ENCODE measurements at places on chromosomes 11 and 22. TPM values are rescaled to one million over a fixed set of nuclear protein-coding genes. Genes with fewer than 3 reads are reported as not detected.

DNA sequence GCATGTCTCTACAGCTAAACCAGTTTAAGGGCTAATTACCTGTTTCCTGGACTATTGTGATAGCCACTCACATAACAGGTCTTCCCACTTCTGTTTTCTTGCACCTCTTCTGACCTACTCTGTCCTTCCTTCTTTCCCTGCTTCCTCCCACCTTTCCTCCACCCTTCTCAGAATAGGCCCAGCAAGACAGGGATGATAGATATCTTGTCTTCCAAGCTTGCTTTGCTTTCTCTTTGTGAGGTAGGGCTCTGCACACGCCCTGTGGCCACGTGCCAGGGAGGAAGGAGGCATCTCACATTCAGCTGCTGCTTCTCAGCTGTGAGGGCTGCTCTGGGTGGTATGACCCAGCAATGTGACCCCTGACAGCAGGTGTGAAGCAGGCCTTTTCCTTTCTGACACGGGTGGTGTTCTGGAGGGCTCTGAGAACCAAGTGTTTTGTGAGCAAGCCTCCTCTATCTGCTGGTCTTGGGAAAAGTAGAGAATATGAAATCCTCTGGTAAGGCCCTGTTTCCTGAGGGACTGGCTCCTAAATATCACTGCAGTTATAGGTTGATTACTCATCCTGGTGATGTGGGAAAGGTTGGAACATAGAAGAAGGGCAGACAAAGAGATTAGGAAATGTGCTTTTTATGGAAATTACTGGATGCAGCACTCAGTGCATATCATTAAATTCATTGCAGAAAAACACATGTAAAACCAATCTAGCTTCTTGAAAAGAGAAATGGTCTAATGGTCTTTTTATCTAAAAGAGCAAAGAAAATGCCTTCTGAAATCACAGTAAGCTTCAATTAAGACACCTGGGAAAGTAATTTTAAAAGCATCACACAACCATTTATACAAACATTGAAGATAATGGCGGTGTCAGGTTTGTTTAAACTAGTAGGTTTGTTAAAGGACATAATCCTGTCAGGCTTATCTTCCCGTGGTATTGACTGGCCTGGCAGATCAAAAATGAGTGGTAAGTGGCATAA lies 8.5 kb downstream of the AMOTL1 start:
- no peaks in the 10 kb centered on the region for H3K36me3 ChIP-seq
- H3K27me3 ChIP-seq = no peaks in the 10 kb centered on the region
- H3K4me3 ChIP-seq = no peak overlapping the region
- H3K27ac ChIP-seq = peak overlapping the region; percentile 26
- peak; percentile 49 for DNase-seq

DNA sequence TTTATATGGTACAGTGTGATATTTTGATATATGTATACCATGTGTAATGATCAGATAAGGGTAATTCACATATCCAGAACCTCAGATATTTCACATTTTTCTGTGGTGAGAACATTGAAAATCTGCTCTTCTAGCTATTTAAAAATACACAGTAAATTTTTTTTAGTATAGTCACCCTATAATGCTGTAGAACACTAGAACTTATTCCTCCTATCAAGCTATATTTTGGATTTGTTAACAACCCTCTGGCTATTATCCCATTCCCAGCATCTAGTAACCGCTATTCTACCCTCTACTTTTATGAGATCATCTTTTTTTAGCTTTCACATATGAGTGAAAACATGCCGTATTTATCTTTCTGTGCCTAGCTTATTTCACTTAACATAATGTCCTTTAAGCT lies 65.5 kb upstream of the SYT9 start:
- H3K36me3 ChIP-seq = no peaks in the 10 kb centered on the region
- DNase-seq = no peak
- H3K27ac ChIP-seq = no peak overlapping the region
- H3K4me1 ChIP-seq = no peaks in the 10 kb centered on the region

GRCh38 chr22:29964776-29965175 lies 81.8 kb downstream of the MTMR3 start:
- H3K27ac ChIP-seq = no peak overlapping the region
- peaks cover 10% of the 10 kb centered on the region for H3K36me3 ChIP-seq
- DNase-seq = no peak
- H3K4me3 ChIP-seq = no peak overlapping the region
- no peaks in the 10 kb centered on the region for H3K4me1 ChIP-seq

GDPD4 gene
- not detected for polyA plus RNA-seq

DNA sequence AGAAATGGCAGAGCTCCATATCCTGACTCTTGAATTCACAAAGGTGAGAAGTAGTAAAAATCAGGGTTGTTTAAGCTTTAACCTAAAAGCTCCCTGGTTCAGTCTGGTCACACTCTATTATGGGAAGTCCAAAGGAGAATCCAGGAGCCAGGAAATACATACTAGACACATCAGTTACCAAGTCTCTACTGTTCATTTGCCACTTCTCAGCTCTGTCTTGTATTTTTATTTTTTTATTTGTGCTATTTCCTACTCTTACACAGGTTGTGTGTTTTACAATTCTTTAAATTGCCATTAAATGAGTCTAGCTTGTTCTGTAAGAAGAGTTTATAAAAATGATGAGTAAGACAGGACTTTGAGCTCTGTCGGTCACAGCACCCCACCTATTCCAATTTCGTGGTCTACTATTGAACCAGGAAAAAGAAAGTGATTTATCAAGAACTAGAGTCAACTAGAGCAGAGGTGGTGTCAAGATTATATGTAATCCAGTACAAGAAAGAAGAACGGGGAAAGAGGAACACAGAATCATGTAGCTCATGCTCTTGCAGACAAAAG lies 9.7 kb downstream of the MS4A12 start:
- no peaks in the 10 kb centered on the region for H3K27me3 ChIP-seq
- H3K4me1 ChIP-seq = peaks cover 4% of the 10 kb centered on the region
- H3K36me3 ChIP-seq = no peaks in the 10 kb centered on the region
- H3K27ac ChIP-seq = peak overlapping the region; percentile 74
- DNase-seq = peak; percentile 83

VWA5A gene
- polyA plus RNA-seq = 38.2 TPM

DNA sequence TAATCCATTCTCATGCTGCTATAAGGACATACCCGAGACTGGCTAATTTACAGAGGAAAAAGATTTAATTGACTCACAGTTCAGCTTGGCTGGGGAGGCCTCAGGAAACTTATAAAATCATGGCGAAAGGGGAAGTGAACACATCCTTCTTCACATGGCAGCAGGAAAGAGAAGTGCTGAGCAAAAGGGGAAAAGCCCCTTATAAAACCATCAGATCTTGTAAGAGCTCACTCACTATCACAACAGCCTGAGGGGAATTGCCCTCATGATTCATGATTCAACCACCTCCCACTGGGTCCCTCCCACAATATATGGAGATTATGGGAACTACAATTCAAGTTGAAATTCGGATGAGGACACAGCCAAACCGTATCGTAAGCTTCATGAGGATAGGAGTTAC lies 3.8 kb upstream of the CYB5R2 start:
- no peak for DNase-seq
- no peaks in the 10 kb centered on the region for H3K27me3 ChIP-seq
- H3K4me3 ChIP-seq = no peak overlapping the region
- H3K36me3 ChIP-seq = no peaks in the 10 kb centered on the region

ST14 gene
- 169 TPM for polyA plus RNA-seq

DNA sequence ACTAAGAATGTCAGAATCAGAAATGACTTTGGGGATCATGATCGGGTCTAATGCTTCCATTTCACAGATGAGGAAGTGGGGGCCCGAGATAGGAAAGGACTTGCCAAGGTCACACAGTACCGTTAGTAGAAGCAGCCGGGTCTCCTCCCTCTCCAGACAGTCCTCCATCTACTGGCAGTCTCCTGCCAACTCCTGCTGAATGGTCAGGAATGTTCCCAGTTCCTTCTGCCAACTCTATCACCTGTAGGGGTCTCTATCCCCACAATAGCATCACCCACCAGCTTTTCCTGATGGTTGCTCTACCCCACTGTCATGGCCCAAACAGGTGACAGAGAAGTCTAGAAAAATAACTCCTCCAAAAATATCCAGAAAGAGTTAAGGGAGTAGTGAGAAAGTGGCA lies 23.9 kb upstream of the CCDC86 start:
- DNase-seq = no peak
- H3K4me1 ChIP-seq = no peaks in the 10 kb centered on the region
- no peaks in the 10 kb centered on the region for H3K36me3 ChIP-seq
- no peak overlapping the region for H3K27ac ChIP-seq
- no peak overlapping the region for H3K4me3 ChIP-seq

- no peaks in the 10 kb centered on the region for H3K27me3 ChIP-seq
- H3K4me1 ChIP-seq = no peaks in the 10 kb centered on the region
- no peaks in the 10 kb centered on the region for H3K36me3 ChIP-seq
- no peak overlapping the region for H3K4me3 ChIP-seq
- no peak overlapping the region for H3K27ac ChIP-seq
Measured at GRCh38 chr11:44627911-44628729, 62.7 kb downstream of the CD82 start.

All from small intestine (tissue), 16 donors.